Left lung (tissue), 14 donors: ENCODE measurements at places on chromosomes 13 and 19.
A peak's percentile ranks its signal among the peaks of the same experiment; 100 is the strongest.

DNA sequence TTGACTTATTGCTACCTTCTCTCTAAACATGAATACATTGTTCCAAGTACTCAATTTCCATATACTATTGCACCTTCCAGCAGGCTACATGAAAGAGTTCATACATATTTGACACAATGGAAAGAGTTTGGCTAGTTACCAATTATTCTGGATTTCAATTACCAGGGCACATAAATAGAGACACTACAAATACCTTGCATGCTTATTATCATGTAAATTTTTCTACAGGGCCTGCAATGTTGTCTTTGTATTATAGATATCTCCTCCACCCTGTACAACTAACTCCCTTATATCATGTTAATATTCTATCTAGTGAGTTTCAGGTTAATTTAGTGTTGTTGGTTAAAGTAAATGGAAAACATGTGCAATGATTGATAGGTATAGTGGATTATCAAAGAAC lies 540.7 kb upstream of the SLITRK5 start:
- no peak for DNase-seq

DNA sequence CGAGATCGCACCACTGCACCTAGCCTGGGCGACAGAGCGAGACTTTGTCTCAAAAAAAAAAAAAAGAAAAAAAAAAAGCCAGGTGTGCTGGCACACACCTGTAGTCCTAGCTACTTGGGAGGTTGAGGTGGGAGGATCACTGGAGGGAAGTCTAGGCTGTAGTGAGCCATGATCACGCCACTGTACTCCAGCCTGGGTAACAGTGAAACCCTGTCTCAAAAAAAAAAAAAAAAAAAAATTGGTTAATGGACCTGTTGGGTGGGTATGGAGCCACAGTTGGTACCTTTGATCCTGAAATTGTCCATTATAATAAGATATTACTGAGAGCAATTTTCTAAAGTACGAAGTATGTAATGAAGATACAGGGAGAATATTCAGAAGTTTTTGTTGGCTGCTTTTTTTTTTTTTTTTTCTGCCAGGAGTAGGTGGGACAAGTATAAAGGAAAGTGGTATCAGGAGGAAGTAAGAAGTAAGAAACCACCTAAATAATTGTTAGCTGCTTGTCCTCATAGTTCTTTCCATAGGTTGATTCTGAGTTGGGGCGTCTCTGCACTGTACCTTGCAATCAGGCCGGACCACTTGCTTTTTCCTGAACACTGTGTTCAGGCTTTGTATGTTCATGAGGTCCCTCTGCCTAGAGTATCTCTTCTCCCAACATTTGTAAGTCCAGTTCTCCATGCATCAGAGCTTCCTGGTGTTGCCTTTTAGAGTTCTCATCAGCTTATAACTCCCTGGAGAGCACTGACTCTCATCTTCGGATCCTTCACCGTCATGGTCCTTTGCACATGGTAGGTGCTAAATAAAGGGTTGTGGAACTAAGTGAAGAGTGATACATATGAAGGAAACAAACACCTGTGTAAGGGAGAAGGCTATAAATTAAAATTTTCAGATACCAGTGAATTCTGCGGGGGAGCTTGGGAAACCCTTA lies 31.7 kb downstream of the ARHGAP35 start:
- DNase-seq: no peak

DNA sequence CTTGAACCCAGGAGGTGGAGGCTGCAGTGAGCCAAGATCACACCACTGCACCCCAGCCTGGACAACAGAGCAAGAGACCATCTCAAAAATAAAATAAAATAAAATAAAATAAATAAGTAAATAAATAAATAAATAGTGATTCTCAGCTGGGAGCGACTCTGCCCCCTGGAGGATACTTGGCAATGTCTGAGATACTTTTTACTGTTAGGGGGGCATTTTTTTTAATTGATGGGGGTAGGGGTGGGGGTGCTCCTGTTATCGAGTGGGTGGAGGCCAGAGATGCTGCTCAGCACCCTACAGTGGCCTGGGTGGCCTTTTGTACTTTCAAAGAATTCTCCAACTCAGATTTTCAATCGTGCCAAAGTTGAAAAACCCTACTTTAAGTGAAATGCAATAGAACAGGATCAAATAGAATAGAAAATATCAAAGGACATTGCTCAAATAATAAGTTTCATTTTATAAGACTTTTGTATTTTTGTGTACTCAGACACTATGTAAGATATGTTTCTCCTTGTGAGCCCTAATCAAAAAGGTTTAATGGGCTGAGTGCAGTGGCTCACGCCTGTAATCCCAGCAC lies 7.1 kb upstream of the CLPP start:
- no peak for DNase-seq

GRCh38 chr19:45444318-45445041 lies 20.8 kb upstream of the ERCC1 start:
- peak; percentile 95 for DNase-seq

DNA sequence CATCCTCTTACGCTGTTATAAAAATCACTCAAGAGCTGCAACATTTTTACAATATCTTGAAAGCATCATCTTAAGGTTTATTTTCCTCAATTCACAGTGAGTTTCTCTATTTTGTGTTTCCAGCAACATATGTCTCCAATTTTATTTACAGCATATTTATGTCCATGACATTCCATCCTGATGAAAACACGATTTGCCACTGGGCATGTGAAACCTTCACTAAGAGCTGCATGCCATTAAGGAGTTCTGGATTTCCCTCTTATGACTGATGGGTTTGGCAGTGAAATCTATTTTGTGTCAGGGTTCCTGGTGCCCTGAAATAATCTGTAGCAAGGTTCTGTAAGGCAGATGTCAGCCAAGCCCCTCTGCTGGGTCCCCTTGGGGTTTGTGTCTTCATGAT lies 527.6 kb upstream of the KLF12 start:
- no peak for DNase-seq

DNA sequence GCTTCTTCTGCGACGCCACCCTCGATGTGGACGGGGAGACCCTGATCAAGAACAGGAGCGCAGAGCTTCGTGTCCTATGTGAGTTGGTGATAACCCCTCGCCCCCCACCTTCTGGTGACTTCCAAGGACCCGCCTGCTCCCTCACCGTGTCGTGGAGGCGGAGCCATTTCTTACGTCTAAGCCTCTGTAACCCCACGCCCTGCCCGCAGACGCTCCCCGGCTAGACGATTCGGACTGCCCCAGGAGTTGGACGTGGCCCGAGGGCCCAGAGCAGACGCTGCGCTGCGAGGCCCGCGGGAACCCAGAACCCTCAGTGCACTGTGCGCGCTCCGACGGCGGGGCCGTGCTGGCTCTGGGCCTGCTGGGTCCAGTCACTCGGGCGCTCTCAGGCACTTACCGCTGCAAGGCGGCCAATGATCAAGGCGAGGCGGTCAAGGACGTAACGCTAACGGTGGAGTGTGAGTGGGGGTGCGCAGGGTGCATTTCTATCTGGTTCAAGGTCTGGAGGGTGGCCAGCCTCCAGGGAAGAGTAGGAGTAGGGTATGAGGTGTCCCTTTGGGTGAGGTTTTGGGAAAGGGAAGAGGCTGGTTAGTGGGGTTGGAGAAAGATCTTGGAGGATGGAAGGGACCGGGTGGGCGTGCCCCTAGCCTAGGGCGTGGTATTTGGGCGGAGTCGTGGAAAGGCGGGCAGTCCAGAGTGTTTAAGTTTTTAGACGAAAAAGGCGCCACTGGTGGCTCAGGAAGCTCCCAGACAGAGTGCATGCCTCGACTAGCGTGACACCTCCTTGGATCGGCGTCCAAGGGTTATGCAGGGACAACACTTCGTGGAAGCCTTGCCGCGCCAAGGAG lies 3.3 kb downstream of the ICAM5 start:
- no peak for DNase-seq

GRCh38 chr19:32921624-32922023 lies 50.1 kb downstream of the CEP89 start:
- no peak for DNase-seq

- no peak for DNase-seq
Measured at GRCh38 chr13:94188201-94188854, 291.2 kb downstream of the DCT start.

DNA sequence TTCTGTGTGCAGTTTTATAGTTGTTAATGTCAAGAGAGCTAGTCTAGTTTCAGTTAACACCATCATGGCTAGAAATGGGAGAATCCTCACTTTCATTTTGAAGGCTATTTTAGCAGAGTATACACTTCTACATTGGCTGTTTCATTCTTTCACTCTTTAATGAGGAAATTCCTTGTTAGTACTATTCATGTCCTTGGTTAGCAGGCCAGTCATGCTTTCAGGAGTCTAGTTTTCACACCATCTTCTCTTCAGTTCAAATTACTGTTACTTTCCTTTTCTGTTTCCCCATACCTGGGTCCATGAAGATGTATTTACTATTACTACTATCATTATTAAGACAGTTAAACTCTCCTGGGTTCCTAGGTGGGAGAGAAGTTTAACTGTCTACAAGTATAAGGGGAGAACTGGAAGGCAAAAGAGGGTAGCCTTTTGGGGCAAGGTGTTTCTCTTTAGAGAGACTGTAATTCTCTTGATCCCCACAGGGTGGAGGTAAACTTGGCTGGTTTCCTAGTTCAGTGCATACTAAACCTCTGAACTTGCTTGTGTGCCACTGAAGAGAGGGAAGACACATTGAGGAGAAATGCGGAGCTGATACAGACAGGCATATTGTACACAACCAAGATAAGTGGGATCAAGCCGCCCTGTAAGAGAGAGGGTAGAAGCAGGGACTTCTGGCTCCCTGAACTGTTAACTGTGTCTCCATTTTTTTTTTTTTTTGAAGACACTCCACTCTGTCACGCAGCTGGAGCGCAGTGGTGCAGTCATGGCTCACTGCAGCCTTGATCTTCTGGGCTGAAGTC lies 41.3 kb upstream of the IGFL4 start:
- no peak for DNase-seq

GRCh38 chr13:26022538-26023292 lies 29.1 kb downstream of the SHISA2 start:
- DNase-seq: peak; percentile 54

DNA sequence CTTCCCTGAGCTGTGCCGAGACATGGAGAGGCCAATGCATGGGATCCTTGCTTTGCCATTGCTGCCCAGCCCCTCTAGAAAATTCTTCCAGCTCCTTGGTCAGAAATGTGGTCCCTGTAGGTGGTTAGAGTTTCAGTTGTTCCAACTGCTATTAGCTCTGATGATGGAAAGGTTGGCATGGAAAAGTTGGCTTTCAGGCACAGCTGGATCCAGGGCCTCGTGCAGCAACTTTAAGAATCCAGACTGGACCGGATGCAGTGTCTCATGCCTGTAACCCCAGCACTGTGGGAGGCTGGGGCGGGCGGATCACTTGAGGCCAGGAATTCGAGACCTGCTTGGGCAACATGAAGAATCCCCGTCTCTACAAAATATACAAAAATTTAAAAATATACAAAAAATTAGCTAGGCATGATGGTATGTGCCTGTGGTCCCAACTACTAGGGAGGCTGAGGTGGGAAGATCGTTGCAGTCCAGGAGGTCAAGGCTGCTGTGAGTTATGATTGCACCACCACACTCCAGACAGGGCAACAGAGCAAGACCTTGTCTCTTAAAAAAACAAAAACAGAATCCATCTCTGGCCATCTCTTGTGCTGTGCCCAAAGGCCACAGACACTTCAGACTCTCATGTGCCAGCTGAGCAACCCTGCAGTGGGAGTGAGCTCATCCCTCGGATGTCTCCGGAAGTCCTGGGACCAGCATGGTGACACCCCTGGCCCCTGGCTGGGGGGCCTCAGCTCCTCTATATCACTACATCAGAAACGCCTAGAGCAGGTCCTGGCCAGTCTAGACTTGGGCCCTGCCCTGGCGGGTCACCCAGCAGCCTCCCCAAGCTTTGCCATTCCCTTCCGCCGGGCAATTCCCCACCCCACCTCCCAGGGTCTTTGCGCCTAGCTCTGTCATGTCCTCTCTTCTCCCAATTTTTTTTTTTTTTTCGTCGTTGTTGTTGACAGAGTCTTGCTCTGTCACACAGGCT lies 16.8 kb downstream of the MEX3D start:
- DNase-seq: no peak

DNA sequence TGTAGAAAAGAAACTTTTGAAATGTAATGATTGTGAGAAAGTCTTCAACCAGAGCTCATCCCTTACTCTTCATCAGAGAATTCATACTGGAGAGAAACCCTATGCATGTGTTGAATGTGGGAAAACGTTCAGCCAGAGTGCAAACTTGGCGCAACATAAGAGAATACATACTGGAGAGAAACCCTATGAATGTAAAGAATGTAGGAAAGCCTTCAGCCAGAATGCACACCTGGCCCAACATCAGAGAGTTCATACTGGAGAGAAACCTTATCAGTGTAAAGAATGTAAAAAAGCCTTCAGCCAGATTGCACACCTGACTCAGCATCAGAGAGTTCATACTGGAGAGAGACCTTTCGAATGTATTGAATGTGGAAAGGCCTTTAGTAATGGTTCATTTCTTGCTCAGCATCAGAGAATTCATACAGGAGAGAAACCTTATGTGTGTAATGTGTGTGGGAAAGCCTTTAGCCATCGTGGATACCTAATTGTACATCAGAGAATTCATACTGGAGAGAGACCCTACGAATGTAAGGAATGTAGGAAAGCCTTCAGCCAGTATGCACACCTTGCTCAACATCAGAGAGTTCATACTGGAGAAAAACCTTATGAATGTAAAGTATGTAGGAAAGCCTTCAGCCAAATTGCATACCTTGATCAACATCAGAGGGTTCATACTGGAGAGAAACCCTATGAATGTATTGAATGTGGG lies 19.3 kb downstream of the ZNF583 start:
- no peak for DNase-seq

- no peak for DNase-seq
Measured at GRCh38 chr13:42048342-42048683, at the start of gene DGKH. DGKH (plus strand) TSS chr13:42048648; CDS start chr13:42048774, 126 bp downstream.

DNA sequence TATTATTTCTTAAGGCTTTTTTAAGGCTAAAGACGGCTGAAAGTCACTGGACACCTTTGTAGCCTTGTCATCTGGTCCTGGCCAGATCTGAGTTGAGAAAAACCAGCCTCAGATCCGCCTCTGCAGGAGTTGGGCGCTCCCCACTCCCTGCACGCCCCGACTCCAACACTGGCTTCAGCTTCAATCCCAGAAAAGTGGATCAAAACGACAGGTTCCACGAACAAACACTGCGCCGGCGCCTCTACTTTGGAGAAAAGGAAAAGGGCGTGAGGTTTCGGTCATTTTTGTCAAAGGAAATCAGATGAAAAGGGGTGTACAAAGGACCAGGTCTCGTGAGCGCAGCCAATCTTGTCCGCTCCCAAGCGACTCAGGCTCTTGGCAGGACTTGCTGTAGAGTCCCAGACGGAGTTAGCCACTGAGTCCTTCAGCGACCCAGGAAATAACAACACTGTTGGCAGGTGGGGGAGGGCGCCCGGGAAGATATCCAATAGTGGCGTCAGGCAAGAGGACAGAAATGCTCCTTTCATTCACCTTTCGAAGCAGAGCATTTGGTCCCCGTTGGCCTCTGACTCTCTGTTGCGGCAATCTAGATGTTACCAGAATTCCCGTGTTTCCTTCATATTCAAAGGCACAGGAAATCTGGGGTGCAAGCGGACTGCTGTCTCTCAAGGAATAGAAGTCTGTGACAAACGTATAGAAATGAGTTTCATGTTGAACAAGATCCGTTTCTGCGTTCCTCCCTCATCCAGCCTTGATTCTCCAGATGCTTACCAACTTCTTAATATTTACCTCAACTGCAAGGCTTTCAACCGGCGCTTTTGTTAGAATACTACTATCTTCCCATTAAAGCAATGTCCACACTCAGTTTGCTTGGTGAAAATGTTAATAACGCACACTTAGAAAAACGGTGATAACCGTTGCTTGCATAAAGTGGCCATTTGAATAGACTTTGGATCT lies 1.8 kb upstream of the CCNA1 start:
- no peak for DNase-seq
